ENCODE measurements at places on chromosomes 3 and 15.

- no peak for DNase-seq
Observed at GRCh38 chr3:13706451-13706850, 157.5 kb downstream of the FBLN2 start.

DNA sequence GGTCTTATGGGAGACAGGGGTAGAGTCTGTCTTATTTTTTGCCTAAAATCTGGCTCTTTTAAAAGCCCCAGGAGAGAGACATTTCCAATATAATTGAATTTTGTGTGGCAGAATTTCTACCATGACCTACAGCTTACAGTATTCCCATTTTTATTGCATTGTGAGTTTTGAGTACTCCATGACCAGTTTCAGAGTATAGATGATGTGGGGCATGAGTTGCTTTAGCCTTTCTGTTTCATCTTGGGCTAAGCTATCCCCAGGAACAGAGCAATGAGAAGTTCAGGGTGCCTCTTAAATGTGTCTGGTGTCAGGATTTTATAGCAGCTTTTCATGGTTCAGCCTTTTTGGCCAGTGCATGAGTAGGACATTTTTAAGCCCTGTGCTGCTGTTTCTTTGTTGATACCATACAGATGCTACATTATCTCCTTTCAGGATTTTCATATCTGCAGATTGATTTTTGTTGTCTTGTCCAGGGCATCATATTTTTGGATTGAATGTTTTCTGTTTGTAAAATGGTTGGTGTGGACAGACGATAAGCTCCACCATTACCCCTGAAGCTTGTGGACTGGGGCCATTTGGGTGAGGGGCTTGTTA is 3.5 kb downstream of the ABHD2 start:
- no peak for DNase-seq

DNA sequence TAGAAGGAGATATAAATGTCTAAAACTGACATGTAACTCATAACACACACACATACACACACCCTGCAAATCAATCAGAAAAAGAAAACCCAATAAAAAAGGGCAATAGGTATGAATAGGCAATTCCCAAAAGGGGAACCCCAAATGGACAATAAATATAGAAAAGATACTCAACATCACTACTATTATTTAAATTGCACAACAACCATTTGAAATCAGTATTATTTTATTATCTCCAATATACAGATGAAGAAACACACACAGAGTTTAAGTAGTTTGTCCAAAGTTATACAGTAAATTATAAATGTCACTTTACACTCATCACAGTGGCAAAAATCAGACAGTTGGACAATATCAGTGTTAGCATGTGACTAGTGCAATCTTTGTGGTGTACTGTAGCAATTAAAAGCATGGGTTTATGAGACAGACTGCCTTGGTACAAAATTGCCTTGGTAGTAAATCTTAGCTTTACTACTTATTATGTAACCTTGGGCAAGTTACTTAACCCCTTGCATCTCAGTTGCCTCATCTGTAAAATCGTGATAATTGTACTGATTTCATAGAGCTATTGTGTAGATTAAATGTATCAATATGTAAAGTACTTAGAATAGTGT is 3.4 kb upstream of the FSTL1 start:
- no peak for DNase-seq

DNA sequence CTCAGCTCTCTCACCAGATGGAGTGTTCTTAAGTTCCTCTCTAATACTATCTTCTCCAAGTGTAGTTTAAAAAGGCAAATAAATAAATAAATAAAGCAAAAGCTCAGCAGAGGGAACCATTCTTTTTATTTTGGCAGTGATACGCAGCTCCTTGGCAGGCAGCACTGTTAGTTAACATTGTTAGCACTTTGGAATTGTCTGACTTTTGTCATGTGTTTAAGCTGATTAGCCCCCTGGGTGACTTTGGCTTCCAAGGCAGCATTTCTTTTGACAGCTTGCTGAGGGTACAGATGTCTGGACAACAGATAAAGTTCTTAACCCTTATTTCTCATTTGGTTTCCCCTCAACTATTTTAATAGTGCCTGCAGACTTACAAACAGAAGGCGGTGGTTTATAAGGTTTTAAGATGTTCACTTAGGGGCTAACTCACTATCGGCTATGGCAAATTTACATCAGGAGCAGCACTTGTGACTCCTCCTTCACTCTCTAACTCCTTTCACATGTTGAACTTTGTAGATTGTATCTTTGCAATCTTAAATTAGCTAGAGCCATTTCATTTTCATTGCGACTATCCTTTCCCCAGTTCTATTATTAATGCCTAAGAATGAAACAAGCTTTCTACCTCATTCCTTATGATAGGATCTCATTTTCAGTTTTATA is 213.4 kb downstream of the ZBBX start:
- DNase-seq, result no peak

GRCh38 chr3:159416856-159417255 is 571.8 kb upstream of the IL12A start:
- DNase-seq, result no peak

- DNase-seq, result no peak
Observed at GRCh38 chr15:73926219-73927002, at the start of gene LOXL1. Gene LOXL1 (plus strand): TSS chr15:73926462. CDS start chr15:73926784, 322 bp downstream.

DNA sequence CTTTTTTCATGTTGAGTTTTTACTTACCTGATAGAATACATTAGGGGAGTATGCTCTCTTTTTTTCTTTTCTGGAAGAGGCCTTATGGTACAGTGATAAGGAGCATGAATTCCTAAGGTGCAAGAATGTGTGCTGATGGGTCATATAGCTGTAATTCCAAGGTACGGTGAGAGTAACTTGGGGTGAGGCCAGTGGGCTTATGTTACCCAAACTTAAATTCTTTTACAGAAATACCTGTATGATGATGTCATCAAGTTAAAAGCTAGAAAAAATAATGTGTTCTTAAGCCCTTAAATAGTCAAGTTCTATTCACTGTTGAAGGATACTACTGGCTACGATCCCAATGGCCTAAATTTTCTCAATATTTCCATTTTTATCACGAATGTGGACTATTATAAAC is 111.2 kb downstream of the GMPS start:
- no peak for DNase-seq
